ENCODE measurements at places on chromosomes 6 and 20.

- DNase-seq = no peak
Measured at GRCh38 chr6:80077067-80077466, 29.4 kb upstream of the BCKDHB start.

- DNase-seq = no peak
Measured at GRCh38 chr6:89400912-89401399, 11.1 kb downstream of the RRAGD start.

- no peak for DNase-seq
Measured at GRCh38 chr6:90645634-90646033, 58.8 kb upstream of the MAP3K7 start.

DNA sequence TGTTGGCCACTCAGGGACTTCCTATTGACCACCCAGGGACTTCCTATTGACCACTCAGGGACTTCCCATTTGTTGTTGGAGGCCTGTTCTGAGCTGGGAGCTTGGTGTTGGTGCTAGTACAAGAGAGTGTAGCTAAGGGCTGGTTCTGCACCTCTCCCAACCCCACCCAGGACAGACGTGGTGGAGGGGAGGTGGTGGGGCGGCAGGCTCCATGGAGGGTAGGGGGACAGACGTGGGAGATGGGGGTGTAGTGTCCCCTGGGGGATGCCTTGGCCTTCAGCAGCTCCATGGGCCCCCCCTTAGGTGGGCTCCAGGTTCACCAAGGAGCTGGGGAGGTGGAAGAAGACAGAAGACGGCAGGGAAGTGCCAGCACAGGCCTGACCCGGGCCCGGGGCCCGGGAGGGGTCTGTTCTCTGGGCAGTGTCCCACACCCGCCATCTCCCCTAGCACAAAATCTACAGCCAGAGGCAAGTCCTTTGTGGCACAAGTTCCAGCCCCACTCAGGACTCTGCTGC, 33.9 kb downstream of the CHRNA4 start:
- DNase-seq = no peak

DNA sequence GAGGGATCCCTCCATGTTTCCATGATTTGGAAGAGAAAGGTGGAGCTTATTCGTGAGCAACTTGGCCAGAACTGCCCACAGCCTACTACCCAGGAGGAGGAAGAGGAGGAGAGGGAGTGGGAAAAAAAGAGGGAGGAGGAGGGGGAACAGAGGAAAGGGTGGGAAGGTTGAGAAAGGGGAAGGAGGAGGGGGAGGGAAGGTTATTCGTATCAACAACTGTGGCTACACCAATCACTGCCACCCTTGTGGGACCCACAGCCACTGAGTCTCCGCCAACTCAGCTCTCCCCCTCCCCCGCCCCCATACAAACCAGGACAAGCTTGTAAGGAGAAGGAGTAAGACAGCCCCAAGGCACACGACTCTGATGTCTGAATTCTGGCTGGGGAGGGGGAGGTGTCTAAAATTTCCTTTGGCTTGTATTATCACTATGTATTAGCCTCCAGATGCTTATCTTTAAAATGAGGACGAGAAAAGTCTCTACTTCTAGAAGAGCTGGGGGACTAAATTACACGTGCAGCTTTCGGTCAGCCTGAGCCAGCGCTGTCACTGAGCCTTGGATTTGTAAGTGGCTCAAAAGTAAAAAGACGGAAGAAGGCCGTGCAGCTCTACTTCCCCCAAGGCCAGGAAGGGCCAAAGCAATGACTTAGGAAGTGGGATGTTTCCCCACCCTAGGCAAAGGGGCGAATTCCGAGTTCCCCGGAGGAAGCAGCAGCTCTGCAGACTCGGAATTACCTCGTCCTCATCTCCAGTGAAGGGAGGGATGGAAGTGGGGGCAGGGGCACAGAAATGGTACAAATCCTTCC, 1.0 kb downstream of the FKBP1A start:
- no peak for DNase-seq

DNA sequence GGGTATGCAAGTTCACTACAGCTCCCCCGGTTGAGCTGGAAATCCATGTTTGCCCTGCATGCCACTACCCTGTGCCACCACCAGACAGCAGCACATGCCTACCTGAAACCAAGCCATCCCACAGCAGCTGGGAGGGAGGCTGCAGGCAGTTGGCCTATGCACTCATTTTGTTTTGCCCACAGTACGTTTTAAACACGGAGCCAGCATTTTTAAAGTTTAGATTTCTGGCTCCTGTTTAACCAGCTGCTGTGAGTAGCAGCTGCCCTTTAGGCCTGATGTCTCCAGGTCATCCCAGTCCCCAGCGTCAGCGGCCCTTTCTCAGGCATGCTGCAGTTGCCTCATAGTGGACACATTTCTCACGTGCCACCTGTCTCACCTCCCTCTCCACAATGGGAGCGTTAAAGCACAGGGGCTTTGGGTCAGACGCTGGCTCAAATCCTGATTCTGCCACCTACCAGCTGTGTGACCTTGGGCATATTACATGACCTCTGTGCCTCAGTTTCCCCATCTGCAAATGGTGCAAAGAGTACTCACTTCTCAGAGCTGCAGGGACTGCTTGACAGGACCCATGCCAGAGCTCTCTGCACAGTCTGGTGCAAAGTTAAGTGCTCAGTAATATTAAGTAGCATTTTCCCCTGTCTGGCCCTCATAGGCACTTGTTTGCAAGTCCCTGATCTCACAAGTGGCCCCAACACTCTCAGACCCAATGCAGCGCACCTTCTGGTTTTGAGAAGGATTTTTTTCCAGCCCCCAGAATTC, 8.2 kb upstream of the UBE2V1 start:
- DNase-seq = peak; percentile 78

DNA sequence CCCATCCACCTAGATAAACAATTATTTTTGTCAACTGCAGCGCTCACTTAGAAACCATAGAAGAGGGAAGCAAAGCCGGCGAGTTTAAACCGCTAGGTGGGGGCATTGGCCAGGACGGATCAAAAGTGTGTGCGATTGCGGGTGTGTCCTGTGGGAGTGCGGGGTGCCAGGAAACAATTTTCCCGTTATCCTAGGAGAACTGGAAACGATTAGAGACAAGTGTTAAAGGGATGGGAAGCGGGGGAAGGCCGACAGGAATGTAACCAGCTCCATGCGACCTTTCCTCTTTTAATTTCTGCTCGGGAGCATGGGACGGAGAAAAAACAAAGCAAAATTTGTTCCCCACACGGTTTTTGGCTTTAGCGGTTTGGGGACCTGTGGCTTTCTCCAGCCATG, 2.8 kb upstream of the HTR1B start:
- DNase-seq = peak; percentile 7
